Muscle of leg (tissue), 16 donors: ENCODE measurements at places on chromosomes 4 and X. TPM values are rescaled to one million over a fixed set of nuclear protein-coding genes. Genes with fewer than 3 reads are reported as not detected.
A peak's percentile ranks its signal among the peaks of the same experiment; 100 is the strongest.

GRCh38 chr4:10962246-10962645 is 277.7 kb upstream of the CLNK start:
- peaks cover 8% of the 10 kb centered on the region for H3K4me1 ChIP-seq
- no peak overlapping the region for H3K27ac ChIP-seq
- no peak for DNase-seq
- H3K27me3 ChIP-seq, result no peaks in the 10 kb centered on the region

DNA sequence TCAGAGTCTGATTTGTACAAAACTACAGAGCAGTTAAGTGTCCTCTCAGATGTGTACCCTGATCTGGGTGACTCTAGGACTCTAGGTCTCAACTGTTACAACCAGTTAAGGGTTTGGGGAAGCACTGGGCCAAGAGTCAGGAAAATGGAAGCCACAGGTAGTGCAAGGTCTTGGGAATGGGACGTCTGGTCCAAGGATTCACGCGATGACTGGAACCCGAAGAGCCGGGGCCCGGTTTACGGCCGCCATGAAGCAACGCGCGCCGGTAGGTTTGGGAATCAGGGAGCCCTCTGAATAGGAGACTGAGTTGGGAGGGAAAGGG is 321 bp upstream of the HPRT1 start:
- H3K4me3 ChIP-seq, result peak overlapping the region; percentile 59
- DNase-seq, result no peak
- H3K36me3 ChIP-seq, result no peaks in the 10 kb centered on the region
- peaks cover 2% of the 10 kb centered on the region for H3K27me3 ChIP-seq
- H3K27ac ChIP-seq, result peak overlapping the region; percentile 59

GRCh38 chr4:129578336-129578735 is 482.4 kb downstream of the C4orf33 start:
- H3K36me3 ChIP-seq, result no peaks in the 10 kb centered on the region
- H3K27me3 ChIP-seq, result no peaks in the 10 kb centered on the region
- no peak overlapping the region for H3K4me3 ChIP-seq
- no peaks in the 10 kb centered on the region for H3K4me1 ChIP-seq

Gene NLRP2B
- polyA plus RNA-seq, result not detected

DNA sequence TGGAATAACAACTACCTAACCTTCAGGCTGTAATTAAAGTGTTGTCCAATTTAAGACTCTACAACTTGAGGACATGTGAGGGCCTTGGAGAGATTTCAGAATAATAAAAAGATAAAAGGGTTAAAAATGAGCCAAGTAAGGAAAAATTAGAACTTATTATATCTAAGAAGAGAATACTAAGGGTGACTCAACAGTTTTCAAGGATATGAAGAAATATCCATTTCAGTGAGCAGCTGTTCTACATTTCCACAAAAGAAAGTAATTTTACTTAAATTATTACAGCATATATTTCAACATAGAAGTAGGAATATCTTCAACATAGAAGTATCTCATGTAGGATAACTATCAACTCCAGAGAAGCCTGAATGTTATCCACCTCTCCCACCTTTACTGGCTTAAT is 11.3 kb downstream of the SNX12 start:
- DNase-seq, result no peak
- peaks cover 3% of the 10 kb centered on the region for H3K4me1 ChIP-seq
- H3K4me3 ChIP-seq, result no peak overlapping the region
- H3K36me3 ChIP-seq, result peaks cover 16% of the 10 kb centered on the region

Gene MRFAP1L1
- polyA plus RNA-seq, result 53.9 TPM

GRCh38 chr4:138592796-138593195 is 350.6 kb upstream of the SLC7A11 start:
- H3K4me1 ChIP-seq, result peaks cover 11% of the 10 kb centered on the region
- no peaks in the 10 kb centered on the region for H3K36me3 ChIP-seq
- H3K27me3 ChIP-seq, result no peaks in the 10 kb centered on the region
- DNase-seq, result no peak
- H3K4me3 ChIP-seq, result no peak overlapping the region
- H3K27ac ChIP-seq, result no peak overlapping the region

GRCh38 chr4:48804584-48805301 is 24.7 kb upstream of the FRYL start:
- H3K36me3 ChIP-seq, result no peaks in the 10 kb centered on the region
- no peak for DNase-seq
- no peaks in the 10 kb centered on the region for H3K27me3 ChIP-seq
- no peak overlapping the region for H3K27ac ChIP-seq
- H3K4me1 ChIP-seq, result peaks cover 2% of the 10 kb centered on the region
- H3K4me3 ChIP-seq, result no peak overlapping the region

- no peak overlapping the region for H3K27ac ChIP-seq
- no peak overlapping the region for H3K4me3 ChIP-seq
- no peak for DNase-seq
- H3K36me3 ChIP-seq, result no peaks in the 10 kb centered on the region
Observed at GRCh38 chr4:1519787-1520661, 113.8 kb upstream of the NKX1-1 start.

DNA sequence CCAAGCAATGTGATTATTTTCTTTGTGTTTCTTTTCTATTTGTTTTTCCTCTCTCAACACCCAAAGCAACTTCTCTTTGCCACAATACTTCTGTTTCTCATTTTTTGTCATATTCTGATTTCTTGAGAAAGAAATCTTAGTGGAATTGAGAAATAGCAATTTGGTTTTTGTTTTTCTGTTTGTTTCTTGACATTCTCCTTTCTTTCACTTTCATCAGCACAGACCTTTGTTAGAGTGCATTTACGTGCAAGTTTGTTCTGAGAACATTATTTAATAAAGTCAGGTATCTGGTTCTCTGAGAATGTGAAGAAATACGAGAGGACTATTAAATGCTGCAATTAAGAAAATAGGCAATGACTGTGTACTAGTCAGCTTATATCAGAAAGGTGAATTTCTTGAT is 608.1 kb upstream of the AADAT start:
- no peaks in the 10 kb centered on the region for H3K27me3 ChIP-seq
- no peak overlapping the region for H3K4me3 ChIP-seq
- H3K27ac ChIP-seq, result no peak overlapping the region
- DNase-seq, result no peak
- H3K4me1 ChIP-seq, result no peaks in the 10 kb centered on the region

- no peaks in the 10 kb centered on the region for H3K36me3 ChIP-seq
- no peaks in the 10 kb centered on the region for H3K27me3 ChIP-seq
- peaks cover 15% of the 10 kb centered on the region for H3K4me1 ChIP-seq
- H3K4me3 ChIP-seq, result peak overlapping the region; percentile 32
- DNase-seq, result peak; percentile 78
- H3K27ac ChIP-seq, result peak overlapping the region; percentile 86
Observed at GRCh38 chr4:139815778-139816601, 150.4 kb downstream of the MGST2 start.

DNA sequence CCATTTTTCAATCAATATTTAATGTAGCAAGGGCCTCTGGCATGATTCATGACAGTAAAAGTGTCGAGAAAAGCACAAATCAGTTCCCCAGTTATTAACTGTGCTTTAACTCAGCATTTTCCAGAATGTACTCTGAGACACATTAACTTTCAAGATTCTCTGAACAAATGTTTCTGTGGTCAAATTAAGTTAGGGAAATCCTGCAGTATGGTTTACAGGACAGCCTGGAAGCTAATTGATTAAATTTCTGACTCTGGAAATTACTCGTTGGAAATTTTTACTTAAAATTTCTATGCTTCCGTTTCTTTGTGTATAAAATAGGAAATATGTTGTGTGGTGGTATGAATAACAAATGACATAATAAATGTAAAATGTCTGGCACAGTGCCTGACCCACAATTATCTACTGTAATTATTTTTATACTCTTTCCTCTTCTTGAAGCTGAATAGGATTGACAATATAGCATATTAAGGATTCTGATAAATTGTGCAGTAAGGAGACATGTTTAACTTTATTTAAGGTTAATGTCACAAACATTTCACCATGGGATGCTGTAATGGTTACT is 33.7 kb downstream of the STK32B start:
- no peaks in the 10 kb centered on the region for H3K36me3 ChIP-seq
- no peaks in the 10 kb centered on the region for H3K27me3 ChIP-seq
- H3K4me1 ChIP-seq, result no peaks in the 10 kb centered on the region
- peak; percentile 22 for DNase-seq
- no peak overlapping the region for H3K4me3 ChIP-seq

Gene NEXMIF
- polyA plus RNA-seq, result 0.77 TPM

- H3K4me3 ChIP-seq, result no peak within 1 kb of the TSS
- DNase-seq, result no peak
- no peak within 1 kb of the TSS for H3K27ac ChIP-seq
- H3K27me3 ChIP-seq, result peaks cover 29% of the 10 kb centered on the region
- H3K4me1 ChIP-seq, result no peaks in the 10 kb centered on the region
- no peaks in the 10 kb centered on the region for H3K36me3 ChIP-seq
Observed at GRCh38 chrX:49829016-49829415, at the start of gene PAGE4. Gene PAGE4 (plus strand): TSS chrX:49829303. CDS start chrX:49830429, 1,126 bp downstream.

- peak; percentile 63 for DNase-seq
- H3K36me3 ChIP-seq, result no peaks in the 10 kb centered on the region
- H3K27ac ChIP-seq, result no peak overlapping the region
- no peaks in the 10 kb centered on the region for H3K27me3 ChIP-seq
- H3K4me3 ChIP-seq, result no peak overlapping the region
Observed at GRCh38 chrX:78333521-78333920, 6.1 kb upstream of the CYSLTR1 start.

DNA sequence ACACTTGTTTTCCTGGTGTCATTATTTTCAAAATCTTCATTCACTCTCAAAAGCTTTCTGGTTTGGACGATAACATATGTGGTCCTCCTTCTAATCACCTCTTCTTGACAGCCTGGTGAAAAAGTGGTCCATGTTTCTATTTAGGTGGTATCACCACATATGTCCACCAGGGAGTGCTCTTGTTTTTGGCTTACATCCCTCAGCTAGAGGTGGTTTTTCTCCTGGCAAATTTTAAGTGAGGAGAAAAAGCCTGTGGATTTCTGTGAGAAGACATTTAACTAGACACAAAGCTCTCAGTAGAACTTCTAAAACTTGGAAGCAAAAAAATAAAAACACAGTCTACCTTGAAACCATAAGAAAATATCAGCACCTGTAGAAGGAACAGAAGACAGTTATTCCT is 58.0 kb upstream of the FRMPD4 start:
- H3K4me3 ChIP-seq, result no peak overlapping the region
- no peaks in the 10 kb centered on the region for H3K36me3 ChIP-seq
- peak; percentile 16 for DNase-seq
- H3K4me1 ChIP-seq, result no peaks in the 10 kb centered on the region
- H3K27ac ChIP-seq, result no peak overlapping the region
- peaks cover 8% of the 10 kb centered on the region for H3K27me3 ChIP-seq

Gene UGT2B10
- polyA plus RNA-seq, result 0.26 TPM

GRCh38 chr4:160299608-160300007 is 1196.7 kb downstream of the RAPGEF2 start:
- no peaks in the 10 kb centered on the region for H3K27me3 ChIP-seq
- H3K4me3 ChIP-seq, result no peak overlapping the region
- no peaks in the 10 kb centered on the region for H3K36me3 ChIP-seq
- DNase-seq, result no peak

DNA sequence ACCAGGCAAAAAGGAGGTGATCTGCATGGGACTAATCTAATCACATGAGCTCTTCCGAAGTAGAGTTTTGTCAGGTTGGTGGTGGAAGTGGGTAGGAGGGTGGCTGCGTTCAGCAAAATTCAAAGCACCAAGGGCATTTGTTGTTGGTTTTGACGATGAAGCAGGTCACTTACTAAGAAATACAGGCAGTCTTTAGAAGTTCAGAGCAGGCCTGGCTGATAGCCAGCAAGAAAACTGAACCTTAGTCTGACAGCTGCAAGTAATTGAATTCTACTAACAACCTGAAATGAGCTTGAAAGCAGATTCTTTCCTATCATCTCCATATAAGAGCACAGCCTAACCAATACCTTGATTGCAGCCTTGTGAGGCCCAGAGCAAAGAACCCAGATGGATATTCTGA is 505.8 kb downstream of the KLHL13 start:
- H3K4me3 ChIP-seq, result no peak overlapping the region
- DNase-seq, result peak; percentile 2
- H3K36me3 ChIP-seq, result no peaks in the 10 kb centered on the region
- H3K4me1 ChIP-seq, result no peaks in the 10 kb centered on the region
